Hematopoietic multipotent progenitor cell treated with erythropoietin and hydrocortisone succinate and interleukin-3 and kit ligand, for 8 days (in vitro differentiated cells): ENCODE measurements at places on chromosomes 13 and 19.

DNA sequence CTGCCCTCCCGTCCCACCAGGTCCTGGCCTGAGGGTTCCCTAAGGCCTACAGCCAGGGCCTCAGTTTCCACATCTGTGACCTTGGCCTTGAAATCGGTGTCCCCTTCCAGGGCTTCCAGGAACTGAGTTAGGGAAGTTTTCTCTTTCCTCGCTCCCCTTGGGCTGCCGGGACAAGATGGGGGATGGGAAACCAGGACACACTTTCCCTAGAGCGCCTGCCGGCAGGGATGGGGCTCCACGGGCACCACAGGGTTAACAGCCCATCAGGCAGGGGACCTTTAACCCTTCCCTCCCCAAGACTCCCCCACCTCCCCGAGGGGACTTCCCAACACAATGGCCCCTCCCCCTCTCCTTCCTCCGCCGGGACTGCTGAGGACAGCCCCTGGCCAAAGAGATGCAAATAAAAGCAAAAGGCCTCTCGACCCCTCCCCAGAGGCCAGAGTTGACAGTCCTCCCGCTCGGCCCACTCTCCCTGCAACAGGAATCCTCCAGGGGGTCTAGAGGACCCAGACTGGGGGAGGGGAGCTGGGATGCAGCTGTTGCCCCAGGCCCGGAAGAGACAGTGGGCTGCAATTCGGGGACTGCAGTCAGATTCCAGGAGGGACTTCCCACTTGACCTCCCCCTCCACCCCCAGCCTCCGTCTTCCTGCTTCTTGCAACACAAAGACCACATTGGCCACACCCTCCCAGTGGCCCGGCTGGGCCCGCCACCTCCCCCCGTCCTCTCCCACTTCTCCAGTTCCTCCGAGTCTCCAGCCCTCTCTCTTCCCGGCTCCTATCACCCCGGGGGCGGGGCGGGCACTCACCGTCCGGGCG, 3.4 kb downstream of the BBC3 start:
- peak; percentile 81 for DNase-seq

- no peak for DNase-seq
Measured at GRCh38 chr19:55646889-55647731, 902 bp upstream of the CCDC106 start.

GRCh38 chr13:110115591-110115990, 191.4 kb downstream of the COL4A1 start:
- no peak for DNase-seq

DNA sequence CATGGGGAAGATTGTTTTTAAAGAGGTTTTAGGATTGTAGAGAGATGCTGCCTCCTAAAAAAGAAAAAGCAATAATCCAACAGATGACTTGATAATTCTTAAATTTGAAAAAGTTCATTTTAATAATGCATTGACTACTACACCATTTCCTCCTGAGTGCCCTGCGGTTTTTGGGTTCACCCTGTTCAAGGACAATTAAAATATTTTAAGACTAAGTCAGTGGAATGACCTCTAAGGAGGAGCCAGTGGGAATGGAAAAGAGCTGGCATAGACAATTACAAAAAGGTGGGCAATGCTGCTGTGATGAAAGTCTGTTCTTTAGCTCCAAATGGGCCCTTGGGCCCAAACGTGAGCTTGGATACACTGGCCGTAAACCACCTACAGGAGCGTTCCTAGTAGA, 217.8 kb downstream of the LHFPL6 start:
- no peak for DNase-seq

DNA sequence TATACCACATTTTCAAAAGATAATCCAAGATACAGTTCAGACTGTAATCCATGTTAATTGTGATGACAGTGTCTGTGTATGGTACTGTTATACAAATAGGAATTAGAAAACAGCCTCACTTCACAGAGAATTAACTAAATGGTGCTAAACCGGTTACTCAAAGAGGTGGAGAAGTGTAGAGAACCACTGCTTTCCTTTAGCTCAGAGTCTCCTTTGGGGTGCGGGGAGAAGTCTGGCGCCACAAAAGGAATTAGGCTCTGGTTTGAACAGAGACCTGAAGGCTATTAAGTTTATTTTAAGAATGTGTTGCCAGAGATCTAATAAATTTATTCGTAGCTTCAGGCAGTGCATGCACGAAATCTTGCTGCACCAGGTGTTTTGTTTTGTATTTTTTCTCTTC, 65.8 kb downstream of the FREM2 start:
- no peak for DNase-seq

- DNase-seq, result no peak
Measured at GRCh38 chr13:66128201-66128600, 1101.9 kb downstream of the PCDH9 start.

DNA sequence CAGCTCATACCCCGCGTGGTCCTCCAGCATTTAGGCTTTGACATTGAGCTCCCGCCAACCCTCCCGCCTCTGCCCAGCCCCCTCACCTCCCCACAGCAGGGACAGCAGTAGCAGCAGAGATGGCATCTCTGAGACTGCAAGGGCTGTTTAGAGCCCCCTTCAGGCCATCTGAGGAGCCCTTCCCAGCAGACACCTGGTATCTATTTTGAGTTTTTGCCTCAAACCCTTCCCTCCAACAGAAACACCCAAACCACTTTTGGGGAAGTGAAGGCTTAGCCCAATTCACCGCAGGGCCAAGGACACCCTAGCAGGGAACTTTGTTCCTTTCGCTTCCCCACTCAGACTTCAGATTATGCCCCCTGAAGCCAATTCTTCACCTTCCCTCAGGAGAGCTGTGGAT, 6.3 kb upstream of the ZNF175 start:
- peak; percentile 50 for DNase-seq

DNA sequence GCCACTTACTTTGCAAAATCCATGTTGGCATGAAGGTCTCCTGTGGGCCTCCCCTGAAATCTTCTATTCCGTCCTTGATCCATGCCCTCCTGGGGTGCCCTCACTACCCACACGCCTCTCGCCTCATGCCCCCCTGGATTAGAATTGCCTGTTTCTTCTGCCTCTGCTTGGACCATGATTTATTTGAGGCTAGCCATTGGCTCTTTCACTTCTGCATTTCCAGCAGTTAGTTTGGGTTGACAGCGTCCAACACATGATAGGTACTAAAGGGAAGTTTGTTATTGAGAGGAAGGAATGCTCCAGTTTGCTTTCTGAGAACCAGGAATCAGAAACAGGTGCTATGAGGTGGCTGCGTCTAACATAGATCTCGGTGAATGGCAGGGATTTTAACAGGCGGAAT, 30.5 kb upstream of the TPTE2 start:
- DNase-seq, result no peak

GRCh38 chr13:101690871-101691270, 238.4 kb downstream of the ITGBL1 start:
- DNase-seq, result no peak
